ENCODE measurements at places on chromosomes 12 and 14.

DNA sequence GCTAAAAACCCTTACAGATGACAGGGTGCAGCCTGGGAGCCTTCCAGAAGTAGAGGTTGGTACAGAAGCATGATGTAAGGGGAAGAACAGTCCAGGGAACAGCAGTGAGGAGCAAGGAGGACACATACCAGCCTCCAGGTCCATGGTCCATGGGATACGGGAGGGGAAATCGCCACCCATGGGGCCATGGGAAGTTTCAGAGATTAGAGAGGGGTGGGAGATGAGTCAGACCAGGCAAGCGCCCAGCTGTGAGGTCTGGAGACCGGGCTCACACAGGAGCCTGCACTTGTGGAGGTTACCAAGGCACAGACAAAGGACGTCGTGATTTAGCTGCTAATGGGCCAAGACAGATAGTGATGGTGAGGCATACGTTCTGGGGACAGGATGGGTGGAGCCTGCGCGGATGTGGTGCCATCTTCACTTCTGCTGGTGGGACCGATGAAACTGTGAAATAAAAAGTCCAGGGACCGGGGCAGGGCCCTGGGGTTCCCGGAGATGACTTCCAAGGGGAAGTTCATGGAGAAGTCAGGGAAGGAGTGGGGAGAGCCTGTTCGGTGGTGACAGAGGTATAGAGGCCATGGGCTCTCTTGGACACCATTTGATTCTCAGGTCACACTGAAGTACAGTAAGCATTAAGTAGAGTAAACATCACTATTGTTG is 17.7 kb upstream of the LRP1-AS start:
- no peak for DNase-seq

- DNase-seq, result no peak
These were observed 52.0 kb downstream of the HELB start for GRCh38 chr12:66354291-66354690.

- DNase-seq, result no peak
These were observed 35.0 kb upstream of the GALNT9 start for GRCh38 chr12:132364348-132364902.

- no peak for DNase-seq
These were observed 260.8 kb upstream of the G2E3 start for GRCh38 chr14:30297876-30298795.

DNA sequence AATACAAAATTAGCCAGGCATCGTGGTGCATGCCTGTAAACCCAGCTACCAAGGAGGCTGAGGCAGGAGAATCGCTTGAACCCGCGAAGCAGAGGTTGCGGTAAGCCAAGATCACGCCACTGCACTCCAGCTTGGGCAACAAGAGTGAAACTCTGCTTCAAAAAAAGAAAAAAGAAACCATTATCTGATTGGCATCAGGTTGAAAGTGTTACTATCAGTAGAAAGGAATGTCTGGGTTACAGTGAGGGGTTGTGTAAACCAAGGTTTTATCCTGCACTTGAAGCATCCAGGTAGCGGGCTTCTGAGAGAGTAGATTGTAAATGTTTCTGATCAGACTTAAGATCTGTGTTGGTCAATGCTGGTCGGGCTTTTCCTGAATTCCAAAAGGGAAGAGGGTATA is 14.1 kb upstream of the OXA1L start:
- DNase-seq, result no peak

DNA sequence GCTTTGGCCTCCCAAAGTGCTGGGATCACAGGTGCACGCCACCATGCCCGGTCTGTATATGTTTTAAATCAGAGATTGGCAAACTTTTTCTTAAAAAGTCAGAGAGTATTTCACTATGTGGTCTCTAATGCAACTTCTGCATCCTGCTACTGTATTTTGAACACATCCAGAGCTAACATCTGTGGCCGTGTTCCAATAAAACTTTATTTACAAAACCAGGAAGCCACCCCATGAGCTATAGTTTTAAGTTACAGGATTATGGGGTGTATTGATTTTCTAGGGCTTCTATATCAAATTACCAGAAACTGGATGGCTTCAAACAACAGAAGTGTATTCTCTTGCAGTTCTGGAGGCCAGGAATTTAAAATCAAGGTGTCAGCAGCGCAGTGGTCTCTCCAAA is 5.3 kb upstream of the RBM19 start:
- DNase-seq, result no peak

GRCh38 chr12:25388183-25388582 is 137.5 kb upstream of the KRAS start:
- no peak for DNase-seq

- no peak for DNase-seq
These were observed 379.1 kb downstream of the SEC23A start for GRCh38 chr14:38723959-38724358.

DNA sequence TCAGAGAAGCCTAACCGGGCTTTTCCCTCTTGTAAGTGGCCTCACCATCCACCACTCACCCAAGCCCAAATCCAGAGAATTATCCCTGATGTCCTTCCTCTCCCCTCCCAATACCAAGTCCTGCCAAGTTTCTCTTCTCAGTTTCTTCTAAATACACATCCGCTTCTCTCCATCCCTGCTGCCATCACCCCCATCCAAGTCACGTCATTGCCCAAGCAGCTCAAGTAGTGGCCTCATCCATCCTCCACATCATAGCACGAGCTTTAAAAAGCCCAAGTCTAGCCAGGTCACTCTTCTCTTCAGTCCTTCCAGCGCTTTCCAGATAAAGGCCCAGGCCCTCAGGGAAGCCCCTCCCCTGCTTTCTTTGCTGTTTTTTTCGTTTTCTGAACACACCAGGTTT is 25.4 kb downstream of the IL31 start:
- DNase-seq, result no peak

DNA sequence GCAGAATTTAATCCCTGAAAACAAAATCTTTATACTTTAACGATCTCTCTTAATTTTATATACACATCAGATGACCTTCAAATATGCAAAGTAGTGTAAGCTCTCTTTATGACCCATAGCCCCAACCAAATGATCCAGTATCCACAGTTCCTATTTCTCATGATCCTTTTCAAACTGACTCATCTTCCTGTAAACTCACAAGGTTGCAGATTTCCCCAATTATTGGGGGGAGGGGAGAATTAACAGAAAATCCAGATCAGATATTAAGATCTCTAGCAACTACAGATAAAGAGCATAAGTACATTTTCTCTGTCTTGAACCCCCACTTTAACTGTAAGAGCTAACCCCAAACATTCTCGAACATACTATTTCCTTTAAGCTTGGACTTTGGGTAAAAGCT is 12.5 kb downstream of the GNS start:
- DNase-seq, result no peak

- DNase-seq, result no peak
These were observed 20.6 kb downstream of the TOGARAM1 start for GRCh38 chr14:44982594-44982993.

- DNase-seq, result no peak
These were observed 6.0 kb downstream of the ZBTB39 start for GRCh38 chr12:57000393-57000792.

GRCh38 chr14:68842298-68842697 is 49.4 kb upstream of the ZFP36L1 start:
- no peak for DNase-seq

- DNase-seq, result no peak
These were observed 23.2 kb upstream of the APOF start for GRCh38 chr12:56385873-56386272.

DNA sequence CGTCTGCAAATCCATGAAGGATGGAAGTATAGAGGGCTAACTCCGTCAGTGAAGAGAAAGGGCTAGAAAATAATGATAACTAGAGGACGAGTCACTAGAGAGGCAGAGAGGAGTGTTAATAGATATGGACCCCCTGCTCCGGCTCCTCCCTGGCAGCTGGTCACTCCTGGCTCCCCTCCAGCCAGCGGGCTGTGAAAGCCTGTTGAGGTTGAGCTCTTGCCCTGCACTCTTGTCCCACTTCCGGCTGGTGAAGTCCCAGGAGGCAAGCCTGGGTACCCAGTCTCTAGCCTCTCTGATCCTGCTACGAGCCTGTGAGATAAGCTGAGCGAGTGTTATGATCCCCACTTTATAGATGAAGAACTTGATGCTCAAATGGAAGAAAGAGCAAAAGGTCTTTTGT is 90.3 kb downstream of the RFX4 start:
- DNase-seq, result no peak

- DNase-seq, result no peak
These were observed 179.0 kb downstream of the CALM1 start for GRCh38 chr14:90575781-90576180.

- DNase-seq, result no peak
These were observed 218.1 kb downstream of the APAF1 start for GRCh38 chr12:98863167-98863566.

DNA sequence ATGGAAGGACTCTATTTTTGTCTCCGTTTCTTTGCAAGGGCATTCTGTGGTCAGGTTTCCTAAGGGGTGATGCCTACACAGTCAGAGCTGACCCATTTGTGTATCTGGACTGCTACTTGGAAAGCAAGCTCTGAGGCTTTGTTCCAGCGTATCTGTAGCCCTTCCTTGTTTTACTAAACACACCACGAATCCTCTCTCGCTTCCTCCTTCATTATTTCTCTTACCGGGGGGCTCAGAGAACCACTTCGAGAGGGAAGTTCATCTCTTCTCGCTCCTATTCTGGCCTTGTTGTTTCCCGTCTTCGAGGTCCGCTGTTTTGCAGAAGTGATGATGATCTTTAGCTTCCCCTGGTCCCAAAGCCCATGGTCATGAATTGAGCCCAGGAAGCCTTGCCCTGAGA is 164.7 kb downstream of the SSPN start:
- no peak for DNase-seq

DNA sequence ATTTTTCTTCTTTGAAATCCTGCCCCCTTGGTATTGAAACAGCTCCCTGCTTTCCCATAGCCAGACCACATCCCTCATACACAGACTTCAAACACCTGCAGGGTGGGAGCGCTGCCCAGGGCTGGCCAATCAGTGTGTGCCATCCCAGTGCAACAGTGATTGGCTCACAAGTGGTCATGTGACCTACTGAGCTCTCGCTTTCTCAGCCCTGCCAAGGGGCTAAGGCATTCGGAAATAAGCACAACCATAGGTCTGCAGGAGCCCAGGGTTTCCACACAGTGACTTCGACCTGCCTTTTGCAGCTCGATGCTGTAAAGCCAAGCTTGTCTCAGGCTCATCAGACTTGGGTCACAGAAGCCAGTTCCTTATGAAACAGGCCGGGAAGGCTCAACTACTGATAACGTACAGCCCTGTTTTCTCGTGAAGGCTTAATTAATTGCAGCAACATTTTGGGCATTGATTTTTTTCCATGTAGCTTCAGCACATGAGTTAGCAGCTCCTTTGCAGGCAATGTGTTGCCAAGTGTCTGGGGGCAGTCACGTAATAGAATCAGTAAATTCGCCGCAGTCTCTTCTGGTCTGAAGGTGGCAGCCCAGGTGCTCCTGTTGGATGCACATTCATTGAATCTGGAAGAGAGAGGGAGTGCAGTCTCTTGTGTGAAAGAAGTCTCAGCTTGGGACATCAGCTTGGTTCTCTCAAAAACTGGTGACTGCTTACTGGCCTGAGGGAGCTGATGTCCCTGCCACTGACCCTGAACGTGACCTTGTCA is 1091.8 kb downstream of the AACS start:
- no peak for DNase-seq

DNA sequence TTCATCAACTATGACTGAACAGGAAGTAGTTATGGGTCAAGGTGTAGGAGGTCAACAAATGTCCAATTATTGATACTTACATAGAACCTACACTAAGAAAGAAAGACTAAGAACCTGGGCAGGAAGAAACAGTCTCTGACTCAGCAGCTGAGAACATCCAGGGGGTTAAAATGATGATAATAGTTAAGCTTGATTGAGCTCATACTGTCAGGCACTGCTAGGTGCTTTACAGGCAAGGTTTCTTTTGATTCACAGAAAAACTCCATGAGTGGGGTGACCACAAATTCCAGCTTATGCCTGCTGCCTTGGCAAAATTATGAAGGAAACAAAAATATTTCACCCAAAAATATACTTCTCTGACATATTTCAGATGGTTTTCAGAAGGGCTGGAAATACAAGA is 75.0 kb downstream of the ACADS start:
- peak; percentile 33 for DNase-seq

DNA sequence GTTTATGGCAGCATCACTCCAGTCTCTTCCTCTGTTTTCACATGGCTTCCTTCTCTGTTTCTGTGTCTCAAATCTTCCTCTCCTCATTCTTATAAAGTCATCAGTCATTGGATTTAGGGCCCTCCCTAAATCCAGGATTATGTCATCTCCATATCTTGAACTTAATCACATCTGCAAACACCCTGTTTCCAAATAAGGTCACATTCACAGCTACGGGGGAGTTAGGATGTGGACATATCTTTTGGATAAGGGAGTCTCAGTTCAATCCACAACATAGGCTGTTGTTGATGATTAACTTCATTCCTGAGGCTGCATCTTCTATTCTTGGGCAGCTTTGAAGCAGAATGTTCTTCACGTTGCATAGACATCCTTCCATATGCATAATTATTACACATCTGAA is 40.3 kb upstream of the NTF3 start:
- no peak for DNase-seq

DNA sequence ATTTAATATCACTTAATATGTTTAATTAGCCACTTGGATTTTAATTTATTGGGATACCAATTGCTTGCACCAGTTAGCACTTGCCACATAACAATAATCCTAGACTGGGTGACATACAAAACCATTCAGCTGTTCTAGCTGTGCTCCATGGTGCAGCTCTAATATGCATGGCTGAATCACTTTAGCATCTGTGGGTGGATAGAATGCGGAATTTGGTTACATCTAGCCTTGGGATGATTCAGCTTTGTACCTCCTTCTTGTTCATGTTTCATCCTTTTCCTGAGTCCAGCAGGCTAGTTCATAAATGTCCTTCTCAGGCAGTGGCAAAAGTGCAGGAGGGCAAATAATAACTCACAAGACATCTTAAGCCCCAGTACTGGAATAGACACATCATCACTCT is 1263.0 kb downstream of the LRFN5 start:
- no peak for DNase-seq

- no peak for DNase-seq
These were observed 316.7 kb upstream of the KITLG start for GRCh38 chr12:88896958-88897357.

DNA sequence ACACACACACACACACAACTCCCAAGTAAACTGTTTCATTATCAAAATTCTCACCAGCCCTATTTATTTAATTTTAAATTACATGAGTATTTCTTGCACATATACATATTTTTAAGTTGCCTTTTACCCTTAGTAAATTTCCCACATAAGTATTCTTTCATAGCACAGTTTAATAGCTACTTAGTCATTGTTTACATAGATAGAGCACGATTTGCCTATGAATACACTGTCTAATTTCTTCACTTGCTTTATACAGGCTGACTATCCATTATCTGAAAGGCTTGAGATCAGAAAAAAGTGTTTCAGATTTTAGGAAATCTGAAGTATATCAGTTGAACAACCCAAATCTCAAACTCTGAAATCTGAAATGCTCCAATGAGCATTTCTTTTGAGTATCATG is 30.9 kb downstream of the NIN start:
- DNase-seq, result no peak

DNA sequence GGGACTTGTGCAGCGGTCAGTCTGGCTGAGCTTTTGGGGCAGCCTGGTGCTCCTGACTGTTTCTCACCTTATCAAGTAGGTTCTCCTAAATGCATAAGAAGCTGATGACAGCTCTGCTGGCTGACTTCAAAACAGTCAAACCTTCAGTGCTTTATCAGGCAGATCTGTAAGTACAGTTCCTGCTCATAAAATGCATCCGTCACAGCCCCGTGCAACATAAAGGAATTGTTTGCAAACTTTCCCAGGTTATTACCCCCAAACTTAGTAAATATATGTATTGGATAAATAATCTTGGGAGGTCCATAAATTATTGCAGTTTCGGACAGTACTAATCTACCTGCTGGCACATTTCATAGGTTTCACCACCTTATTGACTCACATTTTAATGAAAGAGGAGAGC is 10.7 kb downstream of the TUNAR start:
- DNase-seq, result no peak

All from OCI-LY7 (cell line).